NCI-H510A treated with DMSO at 0.1 percent for 48 hours (cell line): ENCODE measurements at places on chromosomes 16 and 17.

DNA sequence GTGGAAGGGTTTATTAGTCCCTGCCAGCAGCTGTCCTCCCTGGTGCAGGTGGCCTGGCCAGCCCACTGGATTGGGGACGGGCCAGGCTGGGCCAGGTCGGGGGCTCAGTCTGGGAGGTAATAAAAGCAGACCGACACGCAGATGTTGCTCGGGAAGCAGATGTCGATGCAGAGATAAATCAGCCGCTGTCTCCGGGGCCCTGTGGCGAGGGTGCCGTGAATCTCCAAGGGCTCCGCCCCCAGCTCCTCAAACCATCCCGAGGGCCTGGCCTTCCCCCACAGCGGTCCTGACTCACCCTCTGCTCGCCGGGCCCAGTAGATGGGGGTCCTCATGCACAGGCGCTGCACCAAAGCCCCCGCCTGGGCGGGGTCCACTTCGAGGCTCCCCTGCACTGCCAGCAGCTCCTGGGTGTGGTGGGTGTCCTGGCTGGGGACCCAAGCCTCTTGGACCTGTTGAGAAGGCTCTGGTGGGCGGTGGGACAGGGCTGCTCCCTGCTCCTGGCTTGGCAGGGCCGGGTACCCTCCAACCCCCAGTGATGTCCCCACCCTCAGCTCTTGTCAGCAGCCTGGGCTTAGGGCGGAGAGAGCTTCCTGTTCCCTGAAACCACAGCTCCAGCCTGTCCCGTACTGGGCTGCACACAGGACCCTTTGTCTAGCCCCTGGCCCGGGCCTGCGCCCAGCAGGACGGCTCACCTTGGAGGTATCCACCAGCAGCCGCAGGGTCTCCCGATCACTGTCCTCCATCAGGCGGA lies 1.2 kb downstream of the BRICD5 start:
- no peak for DNase-seq

- no peak for DNase-seq
Observed at GRCh38 chr16:68079626-68080344, 5.4 kb upstream of the NFATC3 start.

DNA sequence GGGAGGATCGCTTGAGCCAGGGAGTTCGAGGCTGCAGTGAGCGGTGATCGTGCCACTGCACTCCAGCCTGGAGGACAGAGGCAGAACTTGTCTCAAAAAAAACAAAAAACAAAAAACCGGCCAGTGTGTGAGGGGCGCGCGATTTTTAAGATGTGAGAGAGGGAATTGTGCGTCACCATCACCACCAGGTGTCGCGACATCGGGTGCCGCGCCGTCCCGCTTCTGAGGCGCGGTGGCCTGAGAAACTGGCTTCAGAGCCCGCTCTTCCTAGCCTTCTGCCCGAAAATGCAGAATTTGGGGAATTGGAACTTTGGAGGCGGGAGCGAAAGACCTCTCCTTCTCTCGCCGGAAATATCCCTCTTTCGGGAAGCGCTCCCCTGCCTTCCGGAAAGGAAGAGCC lies 524.8 kb downstream of the KCNJ18 start:
- DNase-seq: no peak

DNA sequence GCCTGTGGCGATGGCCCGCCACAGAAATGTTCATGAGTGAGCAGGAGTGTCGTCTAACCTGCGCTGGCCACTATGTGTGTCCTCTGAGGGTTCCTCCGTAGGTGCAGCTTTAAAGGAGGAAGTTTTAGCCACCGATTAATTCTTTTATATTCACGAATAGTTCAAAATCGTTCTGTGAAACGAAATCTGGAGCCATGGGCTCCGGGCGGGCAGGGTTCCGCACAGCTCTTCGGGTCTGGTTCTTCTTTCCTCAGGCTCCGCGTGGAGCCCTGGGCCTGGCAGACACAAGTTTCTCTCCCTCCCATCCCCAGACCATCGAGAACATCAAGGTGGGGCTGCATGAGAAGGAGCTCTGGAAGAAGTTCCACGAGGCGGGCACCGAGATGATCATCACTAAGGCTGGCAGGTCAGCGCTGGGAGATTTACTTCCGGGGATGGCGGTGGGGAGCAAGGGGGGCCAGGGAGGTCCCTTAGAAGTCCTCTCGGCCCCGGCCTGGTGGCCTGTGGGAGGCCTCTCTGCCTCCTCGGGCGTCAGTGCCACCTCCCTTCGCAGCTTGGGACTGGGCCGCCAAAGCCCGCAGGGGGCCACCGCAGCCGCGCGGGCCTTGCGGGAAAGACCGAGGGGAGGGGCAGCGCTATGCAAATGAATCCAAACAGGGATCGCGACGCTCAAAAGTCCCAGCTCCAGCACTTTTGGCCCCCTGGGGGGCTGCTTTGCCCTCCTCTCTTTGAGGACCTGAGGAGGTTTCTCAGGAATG lies 5.2 kb downstream of the TBX4 start:
- no peak for DNase-seq

DNA sequence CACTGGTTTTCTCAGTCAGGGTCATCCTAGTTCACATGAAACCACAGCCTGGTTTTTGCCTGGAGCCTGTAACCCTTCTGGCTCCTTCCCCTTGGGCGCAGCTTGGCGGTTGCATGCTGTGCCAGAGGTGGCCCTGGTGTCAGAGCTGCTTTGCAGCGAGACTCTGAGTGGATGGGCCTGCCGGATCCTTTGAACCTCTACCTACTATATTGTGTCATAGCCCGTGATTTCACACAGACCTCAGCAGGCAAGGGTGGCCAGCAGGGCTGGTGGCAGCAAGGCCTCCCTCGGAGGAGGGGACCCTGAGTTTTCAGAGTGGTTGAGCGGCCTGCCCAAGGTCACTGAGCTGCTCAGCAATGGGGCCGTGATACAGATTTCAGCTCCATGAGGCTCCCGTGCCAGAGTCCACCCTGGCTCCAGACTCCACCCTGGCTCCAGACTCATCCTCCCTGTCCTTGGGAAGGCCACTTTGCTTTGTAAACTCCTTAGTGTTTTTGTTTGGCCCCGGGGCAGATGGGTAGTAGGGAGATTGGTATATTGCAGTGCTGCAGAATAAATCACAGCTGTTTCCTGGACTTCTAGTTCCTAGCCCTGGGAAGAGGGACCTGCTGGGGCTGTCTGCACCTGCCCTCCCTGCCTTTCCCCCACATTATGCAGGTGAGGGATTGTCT lies 9.7 kb downstream of the MPRIP start:
- no peak for DNase-seq

DNA sequence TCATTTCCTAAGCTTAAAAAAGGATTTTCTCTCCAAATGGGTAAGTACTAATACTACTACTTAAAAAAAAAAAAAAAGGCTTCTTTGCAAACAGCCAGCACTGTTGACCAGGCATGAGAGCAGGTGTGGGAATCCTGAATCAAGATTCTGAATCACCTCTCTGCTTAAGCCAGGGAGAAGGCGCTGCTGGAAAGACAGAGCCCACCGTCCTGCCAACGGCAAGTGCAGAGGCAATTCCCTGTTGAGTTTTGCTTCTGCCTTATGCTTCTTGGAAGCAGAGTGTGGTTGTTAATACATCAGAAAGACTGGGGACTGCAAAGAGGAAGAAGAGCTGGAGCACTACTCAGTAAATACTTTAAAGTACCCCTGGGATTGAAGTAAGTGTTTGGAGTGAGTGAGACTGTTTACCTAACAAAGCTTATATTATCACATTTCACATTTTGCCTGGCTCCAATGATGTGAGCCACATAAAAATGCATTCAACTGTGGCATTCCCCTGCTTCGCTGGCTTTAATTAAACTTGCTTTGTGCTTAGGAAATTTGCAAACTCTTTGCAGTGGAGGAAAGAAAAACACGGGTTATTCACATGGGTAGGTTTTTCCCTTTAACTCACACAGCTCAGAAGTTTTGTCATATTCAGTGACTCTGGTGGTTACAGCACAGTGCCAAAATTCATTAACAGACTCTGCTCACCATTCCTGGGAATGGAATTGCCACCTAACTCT lies 86.0 kb upstream of the KIF2B start:
- DNase-seq: peak; percentile 85

- no peak for DNase-seq
Observed at GRCh38 chr16:54102888-54103866, 183.4 kb downstream of the IRX3 start.

DNA sequence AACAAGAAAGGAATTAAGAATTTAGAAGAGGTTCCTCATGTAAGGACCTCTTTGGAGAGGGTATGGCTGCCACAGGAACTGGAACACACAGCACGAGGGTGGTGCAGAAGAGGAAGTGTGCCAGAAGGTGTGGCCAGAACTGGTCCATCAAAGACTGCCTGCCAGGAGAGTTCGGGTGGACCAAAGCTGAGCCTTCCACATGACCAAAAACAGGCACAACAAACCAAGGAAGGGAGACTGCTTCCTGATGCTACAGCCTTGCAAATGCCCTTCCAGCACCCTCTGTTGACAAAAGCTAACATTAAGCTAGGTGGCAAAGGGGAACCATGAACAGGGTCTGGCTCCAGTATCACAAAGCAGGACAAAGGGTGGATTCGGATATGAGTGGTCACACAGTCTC lies 125.8 kb upstream of the TMEM97 start:
- DNase-seq: no peak

- DNase-seq: no peak
Observed at GRCh38 chr16:51057969-51058337, 93.1 kb downstream of the SALL1 start.

DNA sequence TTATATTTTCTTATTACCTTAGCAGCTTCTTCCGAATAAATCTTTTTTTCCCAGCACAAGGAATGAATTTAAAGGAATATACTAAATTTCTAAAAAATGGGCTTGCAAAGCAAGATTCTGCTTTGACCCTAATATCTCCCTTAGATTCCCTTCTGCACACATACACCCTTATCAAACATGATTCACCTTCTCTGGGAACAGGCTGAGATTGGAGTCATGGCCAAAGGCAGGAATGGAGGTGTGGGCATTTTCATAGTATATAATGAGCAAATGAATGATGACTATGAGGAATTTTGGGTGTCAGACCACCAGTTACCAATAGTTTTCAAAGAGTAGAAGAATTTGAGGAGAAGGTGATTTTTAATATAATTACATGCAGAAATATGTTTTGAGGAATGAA lies 231.3 kb upstream of the CDH11 start:
- DNase-seq: no peak

- peak; percentile 6 for DNase-seq
Observed at GRCh38 chr17:65455972-65456343, 105.5 kb downstream of the AXIN2 start.

DNA sequence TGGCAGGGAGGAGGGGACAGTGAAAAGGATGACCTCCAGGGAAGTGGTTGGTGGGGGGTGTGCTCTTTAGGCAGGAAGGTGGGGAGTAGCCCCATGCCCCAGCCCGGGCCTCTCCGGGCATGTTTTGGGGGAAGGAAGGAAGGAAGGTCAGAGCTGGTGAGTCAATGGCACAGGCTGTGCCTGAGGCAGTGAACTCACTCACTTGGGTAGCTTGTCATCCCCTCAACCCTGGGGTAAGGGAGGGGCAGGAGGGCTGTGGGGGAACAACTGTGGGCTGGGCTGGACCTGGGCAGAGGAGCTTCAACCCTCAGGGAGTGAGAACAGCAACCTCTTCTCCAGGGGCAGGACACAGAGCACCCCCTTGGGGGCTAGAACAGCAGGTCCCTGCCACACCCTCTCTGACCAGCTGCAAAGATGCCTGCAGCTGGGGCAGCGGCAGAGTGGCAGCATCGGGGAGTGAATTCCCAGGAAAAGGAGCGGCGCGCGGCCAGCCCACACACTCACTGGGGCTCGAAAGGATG lies 6.3 kb downstream of the CSF3 start:
- DNase-seq: no peak

DNA sequence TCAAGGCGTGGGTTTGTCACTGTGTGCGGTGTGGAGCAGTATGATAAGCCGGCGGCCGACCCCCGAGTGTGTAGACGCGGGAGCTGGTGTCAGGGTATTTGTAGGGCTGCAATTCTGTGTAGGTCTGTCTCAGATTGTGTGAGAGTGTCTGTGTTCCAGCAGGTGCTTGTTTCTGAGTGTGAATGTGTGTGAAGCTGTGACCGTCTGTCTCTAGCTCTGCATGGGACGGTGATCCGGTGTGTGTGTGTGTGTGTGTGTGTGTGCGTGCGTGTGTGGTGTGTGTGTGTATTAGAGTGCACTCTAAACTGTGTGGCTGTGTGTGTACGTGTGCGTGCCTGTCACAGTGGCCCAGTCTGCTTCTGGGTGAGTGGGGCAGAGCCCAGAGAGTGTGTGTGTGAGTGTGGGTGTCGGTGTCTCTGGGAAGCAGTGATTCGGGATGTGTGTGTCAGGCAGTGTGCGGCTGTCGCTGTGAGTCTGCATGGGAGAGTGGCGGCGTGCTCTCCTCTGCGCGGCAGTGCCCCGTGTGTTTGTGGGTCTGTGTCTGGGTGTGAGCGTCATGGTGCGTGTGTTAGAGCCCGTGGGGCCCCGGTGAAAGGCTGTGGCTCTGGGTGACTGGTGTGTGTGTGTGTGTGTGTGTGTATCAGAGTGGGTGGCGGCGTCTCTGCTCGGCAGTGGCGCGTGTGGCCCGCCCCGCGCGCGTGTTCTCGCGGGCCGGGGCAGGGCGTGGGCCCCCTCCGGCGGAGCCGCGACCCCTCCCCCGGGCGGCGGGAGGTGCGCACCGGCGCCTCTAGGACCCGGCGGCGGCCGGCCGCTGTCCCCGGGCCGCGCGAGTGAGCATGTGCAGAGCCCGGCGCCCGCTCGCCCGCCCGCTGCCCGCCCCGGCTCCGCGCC lies at the start of gene WSCD1:
TSS of gene WSCD1 (plus strand) at position 841 of the 891 bp plus-strand sequence. CDS start 10,280 bp downstream, outside the sequence.
- DNase-seq: no peak

DNA sequence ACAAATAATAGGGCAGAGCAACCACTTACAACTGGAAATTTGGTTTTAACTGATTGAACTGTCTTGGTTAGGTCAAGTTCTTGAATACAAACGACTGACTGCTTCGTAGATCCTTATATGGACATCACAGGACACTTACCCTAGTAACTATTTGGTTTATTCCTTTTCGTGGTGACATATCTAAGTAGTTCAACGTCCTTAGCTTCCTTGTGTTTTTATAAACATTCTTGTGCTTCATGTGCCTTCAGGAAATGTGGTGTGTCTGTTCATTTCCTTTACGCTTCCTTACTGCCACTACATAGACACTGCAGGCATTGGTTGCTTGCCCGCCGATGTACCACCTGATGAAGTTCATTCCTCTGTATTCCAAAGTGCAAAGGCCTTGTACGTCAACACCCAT lies 59.3 kb downstream of the USP10 start:
- no peak for DNase-seq

DNA sequence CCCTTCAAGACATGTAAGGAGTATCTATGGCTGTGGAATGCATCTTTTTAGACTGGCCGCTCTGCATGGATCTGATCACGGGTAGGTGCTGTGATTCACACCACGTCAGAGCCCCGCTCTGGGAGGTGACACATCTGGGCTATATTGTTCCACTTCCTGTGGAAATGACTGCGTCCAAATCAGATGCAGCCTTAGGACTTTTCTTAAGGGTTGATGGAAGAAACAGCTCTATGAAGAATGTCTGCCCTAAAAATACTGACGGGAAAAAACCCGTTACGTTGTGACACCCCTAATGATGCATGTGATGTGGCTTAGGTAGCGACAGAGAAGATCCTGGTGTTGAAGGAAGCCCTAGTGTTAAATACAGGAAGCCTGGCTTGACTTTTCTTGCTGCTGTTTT lies 12.2 kb downstream of the BANP start:
- DNase-seq: no peak
